Lower lobe of right lung (tissue), 2 donors: ENCODE measurements at places on chromosomes 12 and 14. TPM values are rescaled to one million over a fixed set of nuclear protein-coding genes. Genes with fewer than 3 reads are reported as not detected.

- DNase-seq = no peak
Observed at GRCh38 chr14:91368776-91369416, 48.7 kb downstream of the CCDC88C start.

The KRT71 gene
- total RNA-seq = not detected

DNA sequence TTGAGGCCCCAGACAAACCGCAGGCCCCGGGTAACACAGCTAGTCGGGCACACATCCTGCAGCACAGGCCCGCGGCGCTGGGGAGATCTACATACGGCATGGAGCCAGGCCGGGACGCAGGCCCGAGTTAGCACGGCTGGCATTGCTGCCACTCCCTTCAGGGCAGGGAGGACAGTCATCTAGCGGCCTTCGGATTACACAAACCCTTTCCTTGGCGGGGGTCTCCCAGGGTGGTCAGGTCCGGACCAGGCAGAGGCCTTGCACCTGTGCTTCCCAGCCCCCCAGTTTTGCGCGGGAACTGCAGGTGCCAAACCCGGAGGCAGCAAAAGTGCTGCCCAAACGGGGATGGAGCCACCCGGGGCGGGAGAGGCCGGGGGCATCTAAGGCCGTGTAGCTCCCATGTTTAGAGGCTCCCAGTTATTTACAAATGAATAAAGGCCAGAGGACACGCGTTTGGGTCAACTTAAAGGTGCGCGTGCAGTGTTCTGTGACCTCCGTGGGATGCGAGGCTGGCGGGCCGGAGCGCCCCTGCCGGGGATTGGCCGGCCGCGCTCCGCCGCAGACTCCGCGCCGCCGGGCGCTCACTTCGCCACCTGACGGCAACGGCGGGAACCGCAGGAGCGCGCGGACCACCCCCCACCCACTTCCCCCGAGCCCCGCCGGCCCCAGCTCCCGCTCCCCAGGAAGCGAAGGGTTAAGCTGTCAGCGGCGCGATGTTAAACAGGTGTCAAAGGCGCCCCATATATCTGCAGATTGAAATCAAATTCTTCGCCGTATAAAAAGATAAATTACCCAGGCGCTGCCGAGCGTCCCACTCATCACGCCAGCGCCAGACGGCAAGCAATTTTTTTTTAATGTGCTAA, 18.1 kb downstream of the VSX2 start:
- peak; percentile 66 for DNase-seq

The TSPAN8 gene
- 15.3 TPM for total RNA-seq

DNA sequence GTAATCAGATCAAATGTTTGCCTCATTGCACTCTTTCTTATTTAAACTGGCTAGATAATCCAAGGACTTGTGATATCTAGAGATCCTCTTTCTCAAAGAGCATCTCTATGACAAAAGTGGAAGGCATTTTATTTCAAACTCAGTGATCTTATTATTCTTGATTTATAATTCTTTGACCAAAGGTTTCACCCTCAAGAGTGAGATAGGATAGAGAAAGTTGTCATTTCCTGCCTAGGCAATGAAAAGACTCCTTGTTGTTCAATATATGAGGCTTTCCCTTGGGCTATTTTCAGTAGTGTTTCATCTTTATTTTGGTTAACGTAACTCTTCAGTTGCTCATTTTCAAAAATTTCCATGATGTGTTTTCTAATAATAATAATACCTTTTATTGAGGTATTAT, 18.0 kb upstream of the INSM2 start:
- no peak for DNase-seq

The ASCL1 gene
- total RNA-seq = 0.15 TPM

- DNase-seq = no peak
Observed at GRCh38 chr14:48398675-48399282, 723.4 kb upstream of the MDGA2 start.

DNA sequence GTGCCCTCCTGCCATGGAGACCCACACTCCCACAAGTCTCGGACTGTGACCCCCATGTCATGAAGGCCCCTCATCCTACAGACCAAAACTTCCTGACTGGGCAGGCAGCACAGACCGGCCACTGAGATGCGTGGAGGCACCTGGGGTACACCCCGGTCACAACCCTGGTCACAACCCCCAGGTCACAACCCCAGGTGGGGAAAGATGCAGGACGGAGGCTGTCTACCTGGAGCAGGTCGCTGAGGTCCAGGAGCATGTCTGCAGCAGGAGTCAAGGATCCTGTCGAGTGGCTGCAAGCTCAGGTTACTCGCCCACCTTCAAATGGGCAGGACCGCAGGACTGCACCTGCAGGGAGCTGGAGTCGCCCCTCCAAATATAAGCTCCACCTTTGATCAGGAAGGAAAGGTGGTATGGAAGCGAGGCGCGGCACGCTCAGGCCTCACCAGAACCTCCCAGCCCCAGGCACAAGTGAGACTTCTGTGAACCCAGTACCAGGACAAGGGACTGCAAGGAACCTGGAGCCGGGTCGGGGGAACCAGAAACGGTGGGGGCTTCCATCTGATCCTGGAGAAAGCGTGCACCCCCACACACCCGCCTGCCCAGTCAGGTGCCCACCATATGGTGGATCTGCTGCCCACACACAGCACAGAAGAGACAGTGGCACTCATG, 8.1 kb downstream of the BTBD6 start:
- no peak for DNase-seq

DNA sequence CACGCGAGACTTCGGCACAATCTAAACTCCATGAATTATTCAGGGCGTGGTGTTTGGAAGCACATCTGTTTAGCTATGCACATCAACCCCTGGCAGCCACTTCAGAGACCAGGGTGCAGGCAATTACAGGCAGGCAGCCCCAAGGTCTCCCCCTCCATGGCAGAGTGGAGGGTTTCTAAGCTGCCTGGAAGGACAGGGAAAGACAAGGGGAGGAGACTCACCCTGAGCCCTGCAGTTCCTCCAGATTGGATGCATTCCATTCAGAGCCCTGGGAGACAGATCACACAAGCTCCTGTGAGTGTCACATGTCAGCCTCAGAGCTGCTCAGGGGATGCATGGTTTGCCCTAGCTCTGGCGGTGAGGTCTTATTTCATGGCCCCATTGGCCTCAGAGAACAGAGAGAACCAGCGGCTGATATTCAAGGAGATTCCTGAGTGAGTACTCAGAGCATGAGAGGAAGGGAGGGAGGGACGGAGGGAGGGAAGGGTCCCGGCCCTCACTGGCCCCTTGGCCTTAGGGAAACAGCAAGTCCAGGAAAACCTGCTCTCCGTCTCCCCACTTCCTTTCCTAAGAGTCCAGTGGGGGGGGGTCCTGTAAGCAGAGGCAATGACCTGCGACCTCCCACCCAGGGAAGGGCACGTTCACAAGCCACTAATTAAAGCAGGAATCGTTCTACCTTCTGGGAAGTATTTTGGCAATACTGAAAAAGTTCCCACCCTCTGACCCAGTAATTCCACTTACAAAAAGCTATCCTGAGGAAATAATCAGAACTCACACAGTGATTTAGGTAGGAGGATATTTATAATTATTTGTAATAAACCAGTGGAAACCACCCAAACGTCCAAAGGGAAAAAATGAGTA, 55.1 kb downstream of the SSH1 start:
- DNase-seq = no peak

DNA sequence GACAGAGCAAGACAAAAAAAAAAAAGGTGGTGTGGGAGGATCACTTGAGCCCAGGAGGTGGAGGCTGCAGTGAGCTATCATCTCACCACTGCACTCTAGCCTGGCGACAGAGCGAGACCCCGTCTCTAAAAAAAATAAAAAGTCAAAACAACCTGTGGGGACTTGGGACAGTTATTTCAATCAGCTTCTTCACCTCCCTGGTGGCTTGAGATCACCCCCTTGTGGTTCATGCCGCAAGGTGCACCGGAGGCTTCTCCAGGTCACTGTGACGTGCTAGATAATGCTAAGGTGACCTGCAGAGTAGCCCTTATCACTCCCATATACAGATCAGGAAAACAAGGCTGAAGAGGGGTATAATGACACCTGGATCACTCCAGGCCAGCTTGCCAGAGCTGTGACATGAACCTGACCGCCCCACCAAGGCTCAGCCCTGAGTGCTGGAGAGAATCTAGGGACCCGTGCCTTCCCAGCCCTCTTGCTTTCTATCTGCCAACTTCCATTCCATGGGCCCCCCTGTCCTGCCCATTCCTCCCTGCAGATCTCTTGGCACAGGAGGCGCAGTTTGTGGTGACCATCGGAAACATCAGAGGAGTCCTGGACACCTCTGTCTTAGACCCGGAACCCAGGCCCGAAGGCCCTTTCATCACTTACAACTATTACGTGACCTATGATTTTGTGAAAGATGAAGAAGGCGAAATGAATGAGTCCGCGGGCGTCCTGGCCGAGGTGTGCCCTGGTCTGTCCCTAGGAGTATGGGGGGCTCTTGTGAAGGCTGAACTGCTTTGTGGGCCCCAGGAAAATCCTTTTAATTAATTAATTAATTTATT, 8.1 kb downstream of the LRRC43 start:
- peak; percentile 57 for DNase-seq

The SPX gene
- 0.59 TPM for total RNA-seq

DNA sequence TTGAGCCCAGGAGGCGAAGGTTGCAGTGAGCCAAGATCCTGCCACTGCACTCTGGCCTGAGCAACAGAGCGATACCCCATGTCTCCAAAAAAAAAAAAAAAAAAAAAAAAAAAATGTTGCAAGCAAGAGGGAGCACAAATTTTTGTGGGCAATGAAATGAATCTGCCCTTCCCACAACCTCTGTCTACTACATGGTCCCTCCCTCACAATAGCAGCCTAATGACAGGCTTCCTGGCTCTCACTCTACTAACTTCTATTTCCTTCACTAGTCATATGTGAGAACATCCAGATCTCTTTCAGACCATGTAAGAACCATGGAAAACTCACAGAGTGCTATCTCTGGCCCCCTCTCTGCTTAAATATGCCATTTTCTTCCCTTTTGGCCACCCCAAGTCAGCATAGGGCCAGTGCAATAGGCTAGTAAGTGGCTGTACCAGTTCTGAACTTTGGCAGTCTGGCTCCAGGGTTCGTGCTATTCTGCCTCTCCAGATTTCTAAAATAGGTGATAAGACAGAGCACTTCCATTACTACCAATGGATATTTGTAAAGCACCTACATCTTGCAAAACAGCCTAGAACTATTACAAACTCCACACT, 7.1 kb downstream of the OSBPL8 start:
- DNase-seq = no peak
